Dermis microvascular lymphatic vessel endothelial cell (primary cell): ENCODE measurements at places on chromosomes 11 and 22. TPM values are rescaled to one million over a fixed set of nuclear protein-coding genes. Genes with fewer than 3 reads are reported as not detected.

DNA sequence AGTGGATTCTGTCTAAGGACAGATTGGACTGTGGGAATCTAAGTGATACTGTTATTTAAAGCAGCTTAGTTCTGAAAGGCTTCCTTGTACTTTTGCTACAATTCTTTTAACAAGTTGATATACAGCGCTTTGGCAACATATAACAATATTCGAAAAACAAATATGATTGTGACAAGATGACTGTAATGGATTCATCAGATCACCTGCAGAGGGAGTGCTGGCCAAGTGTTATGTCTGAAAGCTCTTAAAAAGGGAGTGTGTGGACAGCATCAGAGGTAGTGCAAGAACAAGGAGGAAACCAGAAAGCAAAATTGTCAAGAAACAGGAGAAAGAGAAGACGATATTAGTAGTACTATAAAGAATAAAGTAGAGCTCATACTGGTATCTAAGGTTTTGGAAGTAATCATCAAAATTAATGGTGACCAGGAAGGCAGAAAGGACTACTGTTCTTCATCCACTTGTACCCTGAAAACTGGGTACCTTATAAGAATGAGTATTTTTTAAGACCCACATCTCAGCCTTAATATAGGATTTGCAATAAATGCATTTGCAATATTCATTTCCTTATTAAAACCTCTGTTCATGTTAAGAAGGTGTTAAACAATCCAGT lies 1112.0 kb upstream of the CCDC90B start:
- no peak for DNase-seq

BDNF gene
- under 0.01 and 0.13 TPM in 2 replicates for total RNA-seq

CCDC15 gene
- 2.3 and 2.6 TPM in 2 replicates for total RNA-seq

DNA sequence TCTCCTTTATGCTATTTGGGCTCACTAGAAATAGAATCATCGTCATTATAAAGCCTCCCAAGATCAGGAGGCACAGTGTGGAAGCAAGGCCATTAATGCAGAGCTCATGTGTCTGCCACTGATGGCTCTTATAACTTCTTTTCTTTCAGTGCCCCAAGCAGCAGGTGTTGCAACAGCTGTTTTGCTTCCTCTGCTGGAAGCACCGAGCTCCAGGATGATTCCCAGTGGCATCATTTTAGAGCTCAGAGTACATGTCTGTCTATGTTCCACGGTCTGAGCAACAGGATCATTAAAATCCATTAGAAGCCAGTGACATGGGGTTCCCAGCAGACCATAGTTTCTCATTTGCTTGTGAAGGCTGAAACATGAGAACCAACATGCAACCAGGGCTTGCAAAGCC lies 803.0 kb upstream of the FAT3 start:
- DNase-seq, result no peak

GRCh38 chr11:86205421-86206336 lies 38.9 kb upstream of the EED start:
- DNase-seq, result no peak

DNA sequence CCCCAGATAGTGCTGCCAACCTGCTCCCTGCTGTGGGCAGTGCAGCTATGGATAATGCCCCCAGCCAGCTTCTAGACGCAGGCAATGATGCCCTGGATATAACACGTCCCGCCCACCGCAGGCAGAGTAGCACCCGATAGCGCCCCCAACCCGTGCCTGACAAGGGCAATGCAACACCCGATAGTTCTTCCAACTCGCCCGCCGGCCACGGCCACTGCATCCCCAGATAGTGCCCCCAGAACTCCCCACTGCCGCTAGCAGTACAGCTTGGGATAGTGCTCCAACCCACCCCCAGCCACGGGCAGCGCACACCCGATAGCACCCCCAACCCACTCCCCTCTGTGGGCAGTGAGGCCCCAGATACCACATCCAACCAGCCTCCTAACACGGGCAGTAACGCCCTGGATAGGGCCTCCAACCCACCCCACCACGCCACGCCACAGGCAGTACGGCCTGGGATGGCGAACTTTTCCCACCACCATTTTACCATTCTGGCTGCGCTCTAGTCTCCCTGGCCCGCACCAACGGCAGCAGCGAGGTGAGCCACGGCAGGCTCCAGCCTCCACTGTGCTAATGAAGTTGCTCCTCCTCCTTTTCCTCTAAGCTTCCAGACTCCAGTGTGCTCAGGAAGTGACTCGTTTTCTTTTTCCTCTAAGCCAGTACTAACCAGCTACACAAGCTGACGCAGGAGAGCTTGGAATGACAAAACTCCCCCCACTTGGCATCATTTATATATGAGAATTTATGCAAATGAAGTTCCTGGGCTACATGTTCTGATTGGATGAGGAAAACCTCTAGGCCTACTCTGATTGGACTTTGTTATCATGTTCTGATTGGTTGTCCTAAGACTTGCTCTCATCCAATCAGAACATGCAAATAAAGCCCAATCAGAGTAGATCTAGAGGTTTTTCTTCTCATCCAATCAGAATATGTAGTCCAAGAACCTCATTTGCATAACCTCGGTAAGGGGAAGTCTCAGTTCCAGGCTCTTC lies 3.0 kb upstream of the RFPL3 start:
- peak; percentile 91 for DNase-seq

DNA sequence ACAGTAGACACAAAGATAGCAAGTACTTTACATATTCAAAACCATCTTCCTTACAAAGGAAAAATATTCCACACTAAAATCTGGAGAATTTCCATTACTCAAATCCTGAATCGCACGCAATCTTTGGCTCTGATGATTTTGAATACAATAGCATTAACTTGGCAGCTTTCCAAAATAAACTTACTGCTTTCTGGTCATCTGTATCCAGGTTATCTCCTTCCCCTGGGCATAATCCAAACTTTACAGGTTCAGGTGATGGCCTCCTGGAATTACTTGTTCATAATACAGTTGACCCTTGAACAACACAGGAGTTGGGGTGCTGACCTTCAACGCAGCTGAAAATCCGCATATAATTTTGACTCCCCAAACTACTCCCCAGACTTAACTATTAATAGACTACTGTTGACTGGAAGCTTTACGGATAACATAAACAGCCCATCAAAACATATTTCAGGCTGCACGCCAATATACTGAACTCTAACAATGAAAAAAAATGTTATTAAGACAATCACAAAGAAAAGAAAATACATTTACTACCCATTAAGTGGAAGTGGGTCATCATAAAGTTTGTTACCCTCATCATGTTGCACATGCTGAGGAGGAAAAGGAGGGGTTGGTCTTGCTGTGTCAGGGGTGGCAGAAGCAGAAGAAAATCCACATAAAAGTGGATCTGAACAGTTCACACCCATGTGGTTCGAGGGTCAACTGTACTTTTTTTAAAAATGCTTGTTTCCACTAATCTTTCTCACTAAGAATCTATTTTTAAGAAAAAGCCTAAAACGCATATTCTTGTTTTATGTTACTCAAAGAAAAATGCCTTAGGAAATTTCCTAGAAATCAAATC lies 6.5 kb downstream of the MTMR2 start:
- peak; percentile 97 for DNase-seq

DNA sequence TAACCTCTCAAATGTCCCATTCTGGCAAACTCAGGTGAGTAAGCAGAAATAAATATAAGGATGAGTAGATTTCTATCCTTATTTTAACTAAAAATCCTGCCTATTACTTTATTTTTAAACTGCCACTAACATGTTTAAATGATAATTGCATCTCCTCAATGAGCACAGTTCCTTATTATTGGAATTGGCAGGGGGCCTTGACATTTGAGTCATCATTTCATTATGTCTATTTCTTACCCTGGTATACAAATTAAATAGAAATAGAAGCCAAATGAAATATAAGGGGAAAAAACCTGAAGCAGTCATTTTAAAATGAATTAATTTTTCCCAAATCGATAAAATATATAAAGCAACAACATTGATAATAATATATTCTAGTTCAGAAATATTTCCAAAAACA lies 81.2 kb downstream of the GUCY1A2 start:
- DNase-seq, result no peak

DNA sequence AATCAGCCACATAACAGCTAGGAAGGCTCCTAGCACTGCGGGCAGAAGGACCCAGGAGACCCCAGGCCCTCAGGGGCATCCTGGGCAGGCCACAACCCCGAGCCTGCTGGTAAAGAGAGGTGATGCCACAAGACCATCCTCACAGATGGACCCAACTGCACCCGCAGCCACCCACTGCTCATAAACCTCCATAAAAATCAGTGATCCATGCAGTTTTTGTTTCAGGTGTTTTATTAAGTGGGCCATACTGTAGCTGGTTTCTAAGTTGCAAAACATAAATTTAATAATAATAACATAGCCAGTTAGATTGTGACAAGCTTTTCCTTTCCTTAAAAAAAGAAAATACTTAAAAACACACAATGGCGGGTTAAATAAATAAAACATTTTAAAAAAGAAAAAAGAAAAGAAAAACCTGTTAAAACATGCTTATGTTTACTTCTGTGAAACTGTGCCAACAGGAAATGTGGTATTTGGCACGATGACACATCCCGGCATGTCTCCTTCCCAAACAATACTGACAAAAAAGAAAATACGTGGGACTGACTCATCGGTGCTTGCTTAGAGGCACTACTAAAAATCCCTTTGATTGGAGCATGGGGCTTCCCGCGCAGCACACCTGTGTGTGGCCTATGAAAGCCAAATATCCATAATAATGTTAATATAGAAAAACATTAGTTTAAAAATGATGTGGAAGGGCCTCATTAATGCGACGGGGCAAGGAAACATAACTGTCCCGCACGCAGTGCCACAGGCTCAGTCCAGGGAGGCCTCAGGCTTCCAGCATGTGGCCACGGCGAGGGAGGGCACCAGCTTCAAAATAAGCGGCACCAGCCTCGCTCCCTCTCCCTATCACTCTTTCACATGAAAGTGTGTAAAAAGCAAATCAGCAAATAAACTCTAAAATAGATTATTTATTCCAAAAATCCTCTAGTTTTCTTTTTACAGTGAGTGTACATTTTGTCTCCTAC lies 47.5 kb upstream of the SCUBE2 start:
- DNase-seq, result peak; percentile 99

- DNase-seq, result no peak
Measured at GRCh38 chr11:90447618-90448017, 224.8 kb upstream of the CHORDC1 start.

DNA sequence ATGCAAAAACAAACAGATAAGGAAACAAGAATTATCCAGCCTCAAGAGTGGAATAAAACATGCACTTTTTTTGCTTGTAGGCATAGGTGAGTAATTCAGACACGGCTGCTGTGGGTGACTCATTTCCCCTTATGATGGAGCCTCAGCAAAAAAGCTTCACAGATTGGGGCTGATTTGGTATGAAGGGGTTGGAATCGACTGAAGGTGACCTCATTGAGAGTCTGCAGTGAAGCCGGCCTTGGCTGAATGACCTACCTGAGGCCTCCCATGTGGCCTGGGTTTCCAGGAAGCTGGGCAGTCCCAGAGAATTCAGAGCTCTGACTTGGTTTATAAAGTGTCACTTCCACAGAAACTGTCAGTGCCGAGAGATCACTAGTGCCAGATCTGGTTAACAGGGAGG lies 34.2 kb upstream of the VPREB1 start:
- DNase-seq, result peak; percentile 74

CDCA5 gene
- 3.9 and 7.6 TPM in 2 replicates for total RNA-seq

ELMOD1 gene
- 0.25 and 1.2 TPM in 2 replicates for total RNA-seq
